ENCODE measurements at places on chromosomes 5 and 9.

DNA sequence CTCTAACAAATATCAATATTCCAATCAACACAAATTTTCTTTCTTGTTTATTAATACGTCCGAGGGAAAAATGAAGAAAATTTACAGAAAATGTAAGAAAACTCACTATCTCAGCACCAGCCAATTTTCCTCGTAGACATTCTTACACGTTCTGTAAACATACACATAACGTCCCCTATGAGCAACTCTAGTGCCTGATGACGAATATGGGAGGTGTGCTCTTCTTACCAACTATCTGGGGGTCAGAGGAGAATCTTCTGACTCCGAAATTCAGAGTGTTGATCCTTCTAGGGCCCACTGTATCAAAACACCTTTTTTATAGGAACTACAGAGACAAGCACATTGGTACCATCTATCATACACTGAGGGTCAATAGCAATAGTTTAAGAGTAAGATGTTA is 198.7 kb downstream of the GAPVD1 start:
- no peak for DNase-seq

- DNase-seq: no peak
Measured at GRCh38 chr5:142375944-142376411, 51.2 kb upstream of the SPRY4 start.

DNA sequence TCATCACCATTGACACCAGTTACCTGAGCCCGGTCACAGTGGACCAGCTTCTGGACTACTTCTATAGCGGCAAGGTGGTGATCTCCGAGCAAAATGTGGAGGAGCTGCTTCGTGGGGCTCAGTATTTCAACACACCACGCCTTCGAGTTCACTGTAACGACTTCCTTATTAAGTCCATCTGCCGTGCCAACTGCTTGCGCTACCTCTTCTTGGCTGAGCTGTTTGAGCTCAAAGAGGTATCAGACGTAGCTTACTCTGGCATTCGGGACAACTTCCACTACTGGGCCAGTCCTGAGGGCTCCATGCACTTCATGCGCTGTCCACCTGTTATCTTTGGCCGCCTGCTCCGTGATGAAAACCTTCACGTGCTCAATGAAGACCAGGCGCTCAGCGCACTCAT is 520 bp downstream of the CCIN start:
- no peak for DNase-seq

- DNase-seq: no peak
Measured at GRCh38 chr5:135887881-135888614, 7.6 kb downstream of the IL9 start.

- no peak for DNase-seq
Measured at GRCh38 chr5:13540168-13540750, 404.2 kb downstream of the DNAH5 start.

DNA sequence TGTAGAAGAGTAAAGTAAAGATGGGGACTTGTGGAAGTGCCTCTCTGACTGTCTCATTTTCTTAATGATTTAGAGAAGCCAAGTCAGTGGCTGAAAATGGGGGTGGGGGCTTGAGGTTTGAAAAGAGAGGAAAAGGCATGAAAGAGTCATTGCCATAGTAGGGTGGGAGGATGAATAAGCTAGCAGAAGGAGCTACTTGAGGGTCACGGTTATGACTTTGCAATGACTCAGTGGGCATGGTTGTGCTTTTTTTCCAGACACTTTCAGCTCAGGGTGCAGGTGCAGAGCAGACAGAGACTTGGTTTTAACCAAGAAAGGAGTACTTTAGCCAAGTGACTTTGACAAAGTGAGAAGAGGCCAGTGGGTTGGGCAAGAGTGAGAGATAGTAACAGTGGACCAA is 117.8 kb downstream of the PTTG1 start:
- DNase-seq: no peak

GRCh38 chr9:131290036-131290766 is 678 bp downstream of the PLPP7 start:
- DNase-seq: no peak

- no peak for DNase-seq
Measured at GRCh38 chr5:154708846-154709245, 46.3 kb upstream of the LARP1 start.

- DNase-seq: no peak
Measured at GRCh38 chr5:67672636-67673035, 476.0 kb upstream of the CD180 start.

GRCh38 chr5:73747696-73748380 is 121.8 kb downstream of the ARHGEF28 start:
- no peak for DNase-seq

DNA sequence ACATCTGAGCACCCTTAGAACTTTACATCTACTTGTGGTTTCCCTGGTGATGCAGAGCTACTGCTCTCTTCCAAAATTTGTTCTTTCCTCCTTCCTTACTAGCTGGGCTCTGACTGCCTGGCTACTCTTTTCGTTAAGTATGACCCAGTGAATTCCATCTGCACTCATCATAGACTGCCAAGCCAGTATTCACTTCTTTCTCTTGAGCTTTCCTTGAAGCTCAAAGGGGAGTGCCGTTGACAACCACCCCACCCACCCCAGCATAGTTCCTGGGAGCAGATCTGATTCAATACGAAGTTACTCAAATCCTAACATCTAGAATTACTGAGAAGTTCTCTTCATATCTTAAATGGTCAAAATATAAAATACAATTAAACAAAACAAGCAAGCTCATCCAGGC is 190.5 kb downstream of the ADAMTS12 start:
- DNase-seq: no peak

- DNase-seq: no peak
Measured at GRCh38 chr9:25472681-25473080, 205.6 kb downstream of the TUSC1 start.

GRCh38 chr9:70574151-70574837 is 159.8 kb upstream of the KLF9 start:
- no peak for DNase-seq

GRCh38 chr5:159782197-159782994 is 133.9 kb upstream of the ADRA1B start:
- no peak for DNase-seq

GRCh38 chr5:558326-558725 is 34.1 kb upstream of the SLC9A3 start:
- no peak for DNase-seq

DNA sequence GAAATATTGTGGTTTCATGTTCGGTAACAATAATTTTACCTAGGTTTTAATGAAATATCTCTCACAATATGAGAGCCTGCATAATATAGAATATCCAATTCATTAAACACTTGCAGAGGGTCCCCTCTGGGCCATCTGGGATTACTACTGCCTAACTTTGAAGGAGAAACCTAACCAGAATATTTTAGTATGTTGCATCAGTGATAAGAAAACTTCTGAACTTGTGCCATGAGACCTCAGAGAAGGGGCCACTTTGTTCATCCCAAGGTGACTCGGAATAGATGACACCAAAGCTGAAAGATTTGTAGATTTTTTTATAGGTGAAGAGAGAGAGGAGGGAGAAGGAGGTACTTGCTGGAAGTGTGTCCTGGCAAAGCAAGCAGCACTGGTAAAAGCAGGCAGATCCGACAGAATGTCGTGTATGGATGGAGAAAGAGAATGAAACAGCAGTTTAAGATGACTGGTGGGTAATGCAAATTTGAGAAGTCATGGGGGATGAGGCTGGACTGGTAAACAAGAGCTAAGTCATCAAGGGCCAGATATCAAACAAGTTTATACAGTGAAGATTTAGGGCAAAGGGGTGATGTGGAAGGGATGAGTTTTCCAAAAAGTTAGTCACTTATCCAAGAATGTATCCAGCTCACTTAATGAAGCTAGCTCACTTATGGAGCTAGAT is 372.3 kb downstream of the ADGRV1 start:
- no peak for DNase-seq

- DNase-seq: no peak
Measured at GRCh38 chr5:78661691-78662090, 13.1 kb upstream of the LHFPL2 start.

DNA sequence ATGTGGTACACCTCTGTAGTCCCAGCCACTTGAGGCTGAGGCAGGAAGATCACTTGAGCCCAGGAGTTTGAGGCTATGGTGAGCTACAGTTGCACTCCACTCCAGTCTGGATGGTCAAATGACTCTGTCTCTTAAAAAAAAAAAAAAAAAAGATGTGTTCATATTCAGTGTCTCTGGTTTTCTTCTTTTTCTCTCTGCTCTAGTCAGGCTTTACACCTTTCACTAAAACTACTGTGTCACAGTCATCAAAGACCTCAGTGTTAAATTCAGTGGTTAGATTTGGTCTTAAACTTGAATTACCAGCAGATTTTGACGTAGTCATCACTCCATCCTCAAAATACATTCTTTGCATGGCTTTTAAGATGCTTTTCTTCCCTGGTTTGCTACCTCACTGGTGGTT is 28.8 kb downstream of the NAA35 start:
- no peak for DNase-seq

- no peak for DNase-seq
Measured at GRCh38 chr5:139708877-139709581, 60.9 kb downstream of the CXXC5 start.

DNA sequence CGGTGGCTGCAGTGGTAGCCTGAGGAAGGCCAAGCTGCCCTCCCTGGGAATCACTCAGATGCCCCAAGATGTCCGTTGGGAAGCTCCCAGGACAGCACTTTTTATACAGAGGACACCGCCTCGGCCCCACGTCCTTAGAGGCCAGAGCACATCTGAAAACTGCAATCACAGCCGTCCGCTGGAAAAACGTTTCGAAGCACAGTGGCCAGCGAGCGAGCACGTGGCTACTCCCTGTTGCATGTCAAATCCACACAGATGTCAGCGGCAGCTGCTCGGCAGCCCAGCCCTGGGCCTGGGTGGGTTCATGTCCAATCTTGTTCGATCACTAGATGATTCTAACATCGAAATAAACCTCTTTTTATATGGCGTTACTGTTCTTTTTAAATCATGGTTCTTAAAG is 8.9 kb downstream of the PPP1R26 start:
- no peak for DNase-seq

All from activated gamma-delta T cell treated with Interleukin-2 at 50 U/mL for 16 hours (primary cell).